ENCODE measurements at places on chromosomes 7 and 10. TPM values are rescaled to one million over a fixed set of nuclear protein-coding genes. Genes with fewer than 3 reads are reported as not detected.

The NEURL1 gene
- total RNA-seq, result 0.15 TPM

The HHEX gene
- 0.19 TPM for total RNA-seq

The CDK13 gene
- 27.5 TPM for total RNA-seq

The EPHA1 gene
- 37.2 TPM for total RNA-seq

The CALHM3 gene
- not detected for total RNA-seq

The SUN3 gene
- total RNA-seq, result not detected

The OR2A12 gene
- total RNA-seq, result not detected

The MYH16 gene
- 1.1 TPM for total RNA-seq

The BLNK gene
- 0.87 TPM for total RNA-seq

The AKAP9 gene
- total RNA-seq, result 10.5 TPM
